Retina (tissue), 1 donor: ENCODE measurements at places on chromosomes 3 and 15.

GRCh38 chr3:11271986-11272904 is at the start of gene ATG7:
TSS of gene ATG7 (plus strand) at chr3:11272397. CDS start at chr3:11298696, 26,299 bp downstream.
- DNase-seq: peak; percentile 98

DNA sequence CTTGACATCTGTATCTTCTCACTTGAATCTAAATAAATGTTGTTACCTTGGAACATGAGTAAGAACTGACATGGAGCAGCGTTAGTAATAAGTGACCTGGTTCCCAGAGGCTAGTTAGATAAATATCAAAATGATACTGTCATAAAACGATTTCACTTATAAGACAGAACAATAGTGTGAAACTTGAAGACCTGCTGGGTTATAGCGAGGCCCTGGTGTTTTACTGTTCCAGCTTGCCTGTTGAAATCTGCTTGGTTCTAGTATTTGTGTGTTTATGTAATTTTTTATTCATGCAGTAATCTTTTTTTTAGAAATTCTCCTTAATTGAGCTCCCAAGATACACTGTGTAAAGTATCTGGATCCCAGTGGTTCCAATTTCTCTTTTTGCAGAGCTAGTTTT is 129.4 kb downstream of the CACNA2D3 start:
- no peak for DNase-seq

DNA sequence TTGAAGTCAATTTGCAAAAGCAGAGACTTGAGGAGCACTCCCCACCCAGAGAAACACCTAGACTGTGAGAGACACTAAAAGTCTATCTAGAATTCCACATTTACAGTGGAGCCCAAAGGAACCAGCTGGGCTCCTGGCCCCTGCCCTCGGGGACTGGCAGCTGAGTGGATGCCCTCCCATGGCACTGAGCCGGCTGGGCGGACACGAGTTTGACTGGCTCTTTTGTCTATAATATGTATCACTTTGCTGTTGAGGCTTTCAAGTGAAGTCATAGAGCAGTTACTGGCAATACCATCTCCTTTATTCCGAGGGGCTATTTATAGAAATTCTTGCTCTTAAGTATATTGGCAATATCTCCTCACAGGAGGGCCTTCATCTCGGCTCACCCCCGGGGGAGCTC is 65.8 kb upstream of the TNFAIP8L3 start:
- no peak for DNase-seq

DNA sequence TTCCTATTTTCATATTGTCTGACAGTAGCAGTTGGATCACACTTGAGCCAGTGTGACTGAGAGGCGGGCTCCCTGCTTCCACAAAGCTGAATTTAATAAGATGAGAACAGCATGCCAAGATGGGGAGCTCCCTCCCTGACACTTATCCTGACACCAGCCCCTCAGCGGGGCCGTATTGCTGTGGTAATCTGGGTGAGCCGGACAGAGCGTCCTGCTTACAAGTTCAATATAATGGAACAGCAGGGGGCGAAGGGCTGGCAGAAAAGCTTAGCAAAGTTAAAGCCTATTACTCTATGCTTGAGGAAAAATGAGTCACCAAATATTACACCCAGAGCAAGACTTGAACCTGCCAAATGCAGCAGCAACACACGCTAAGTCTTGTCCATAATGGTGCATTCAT is 163.8 kb upstream of the CMC1 start:
- DNase-seq: peak; percentile 69

DNA sequence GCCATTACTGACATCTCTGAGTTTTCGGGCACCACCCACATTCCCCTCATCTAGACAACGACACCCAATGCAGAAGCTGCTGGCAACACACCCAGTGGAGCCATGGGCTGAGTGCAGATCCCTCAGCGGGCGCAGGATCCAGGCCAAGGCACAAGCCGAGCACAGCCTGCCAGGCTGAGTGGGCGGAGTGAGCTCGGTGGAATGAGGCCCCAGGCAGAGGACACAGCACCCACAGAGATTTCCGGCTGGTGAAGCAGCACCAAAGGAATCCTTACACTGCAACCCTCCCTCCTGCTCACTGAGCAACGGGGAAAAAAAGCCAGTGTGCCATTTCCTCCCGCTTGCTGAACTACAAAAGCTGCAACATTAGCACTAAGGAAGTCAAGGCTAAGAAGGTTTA is 34.3 kb downstream of the ZMAT3 start:
- no peak for DNase-seq

GRCh38 chr15:91849180-91849579 is 4.3 kb upstream of the SLCO3A1 start:
- DNase-seq: no peak

DNA sequence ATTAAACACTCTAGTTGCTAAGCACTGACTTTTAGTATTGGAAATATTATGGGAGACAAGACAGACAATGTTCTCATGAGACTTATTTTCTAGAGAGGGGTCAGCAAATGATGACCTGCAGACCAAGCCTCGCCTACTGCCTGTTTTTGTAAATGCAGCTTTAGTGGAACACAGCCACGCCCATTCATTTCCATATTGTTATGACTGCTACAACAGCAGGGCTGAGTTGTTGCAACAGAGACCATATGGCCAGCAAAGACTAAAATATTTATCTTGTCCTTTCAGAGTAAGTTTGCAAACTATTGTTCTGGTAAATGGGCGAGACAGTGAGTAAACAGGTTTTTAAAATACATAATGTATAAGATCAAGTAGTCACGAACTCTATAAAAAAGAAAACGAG is 570.2 kb downstream of the NTRK3 start:
- DNase-seq: no peak

GRCh38 chr15:32886459-32886858 is 168.7 kb downstream of the GREM1 start:
- DNase-seq: no peak

- DNase-seq: no peak
These were observed 50.7 kb downstream of the MAP6D1 start for GRCh38 chr3:183774631-183775030.

- peak; percentile 12 for DNase-seq
These were observed 193.0 kb upstream of the GOLIM4 start for GRCh38 chr3:168288511-168289401.

- no peak for DNase-seq
These were observed 9.0 kb upstream of the RPS17 start for GRCh38 chr15:82549199-82549665.

DNA sequence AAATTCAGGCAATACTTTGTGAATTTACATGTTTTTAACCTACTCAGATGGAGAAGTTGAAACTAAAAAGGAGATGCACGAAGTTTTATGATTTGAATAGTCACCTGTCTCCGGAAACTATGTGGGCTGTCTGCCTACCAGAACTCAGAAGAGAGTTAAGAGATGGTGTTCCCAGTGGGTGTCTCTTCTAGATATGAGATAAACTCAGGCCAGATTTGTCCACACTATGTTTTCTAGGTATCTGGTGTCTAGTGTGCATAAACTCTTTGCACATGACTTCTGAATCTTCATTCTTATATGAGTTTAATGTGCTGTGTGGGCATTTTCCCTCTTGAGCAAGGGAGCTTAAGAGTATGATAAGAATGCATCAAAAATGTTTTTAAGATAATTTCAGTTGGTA is 222.8 kb downstream of the FOXP1 start:
- no peak for DNase-seq

- no peak for DNase-seq
These were observed 25.8 kb downstream of the CRABP1 start for GRCh38 chr15:78365917-78366316.

DNA sequence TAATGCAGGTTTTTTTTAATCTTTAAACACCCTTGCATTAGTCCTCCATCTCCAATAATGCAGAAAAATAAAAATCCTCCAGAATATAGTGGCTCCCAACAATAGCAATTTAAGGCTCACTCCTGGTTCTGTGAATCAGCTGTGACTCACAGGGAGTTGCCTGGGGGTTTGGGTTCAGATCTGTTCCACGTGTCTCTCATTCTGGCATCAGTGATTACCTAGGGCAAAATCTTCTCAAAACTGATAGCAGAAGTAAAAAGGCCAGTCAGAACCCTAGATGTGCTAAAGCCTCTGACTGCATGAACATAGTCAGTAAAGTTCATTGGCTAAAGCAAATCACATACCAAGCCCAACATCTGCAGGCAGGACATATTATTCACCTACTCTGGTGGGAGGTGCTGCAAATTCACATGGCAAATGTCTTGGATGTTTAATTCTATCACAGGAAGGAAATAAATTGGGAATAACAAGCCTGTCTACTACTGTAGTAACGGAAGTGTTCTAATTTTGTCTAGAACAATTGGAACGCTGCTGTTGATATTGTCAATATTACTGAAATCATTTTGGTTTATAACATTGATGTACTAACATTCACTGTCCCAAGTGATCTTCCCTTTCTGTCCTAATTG is 364.1 kb upstream of the CNTN4 start:
- DNase-seq: no peak

DNA sequence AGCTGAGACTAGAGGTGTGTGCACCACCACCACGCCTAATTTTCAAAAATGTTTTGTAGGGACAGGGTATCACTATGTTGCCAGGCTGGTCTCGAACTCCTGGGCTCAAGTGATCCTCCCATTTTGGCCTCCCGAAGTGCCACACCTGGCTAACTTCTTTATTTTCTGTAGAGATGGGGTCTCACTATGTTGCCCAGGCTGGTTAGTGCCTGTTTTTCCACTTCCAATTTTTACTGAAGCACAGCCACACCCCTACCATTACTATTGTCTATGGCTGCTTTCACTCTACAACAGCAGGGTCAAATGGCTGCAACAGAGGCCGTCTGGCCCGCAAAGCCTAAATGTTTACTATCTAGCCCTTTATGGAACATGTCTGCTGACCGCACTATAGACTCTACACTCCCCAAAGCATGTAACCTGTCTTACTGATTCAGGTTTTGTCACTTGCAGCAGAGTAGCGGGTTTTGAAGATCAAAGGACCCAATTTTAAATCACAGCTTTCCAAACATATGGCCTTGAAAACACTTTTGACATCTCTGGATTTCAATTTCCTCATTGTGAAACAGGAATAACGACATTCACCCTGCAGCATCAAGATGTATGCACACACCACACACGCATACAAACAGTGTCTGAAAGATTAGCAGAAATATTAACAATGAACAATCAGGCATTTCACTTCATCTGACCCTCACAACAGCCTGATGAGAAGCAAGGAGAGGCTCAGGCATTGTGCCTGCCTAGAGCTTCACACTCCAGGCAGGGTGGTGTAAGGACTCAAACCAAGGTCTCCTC is 46.1 kb downstream of the SCAP start:
- no peak for DNase-seq

DNA sequence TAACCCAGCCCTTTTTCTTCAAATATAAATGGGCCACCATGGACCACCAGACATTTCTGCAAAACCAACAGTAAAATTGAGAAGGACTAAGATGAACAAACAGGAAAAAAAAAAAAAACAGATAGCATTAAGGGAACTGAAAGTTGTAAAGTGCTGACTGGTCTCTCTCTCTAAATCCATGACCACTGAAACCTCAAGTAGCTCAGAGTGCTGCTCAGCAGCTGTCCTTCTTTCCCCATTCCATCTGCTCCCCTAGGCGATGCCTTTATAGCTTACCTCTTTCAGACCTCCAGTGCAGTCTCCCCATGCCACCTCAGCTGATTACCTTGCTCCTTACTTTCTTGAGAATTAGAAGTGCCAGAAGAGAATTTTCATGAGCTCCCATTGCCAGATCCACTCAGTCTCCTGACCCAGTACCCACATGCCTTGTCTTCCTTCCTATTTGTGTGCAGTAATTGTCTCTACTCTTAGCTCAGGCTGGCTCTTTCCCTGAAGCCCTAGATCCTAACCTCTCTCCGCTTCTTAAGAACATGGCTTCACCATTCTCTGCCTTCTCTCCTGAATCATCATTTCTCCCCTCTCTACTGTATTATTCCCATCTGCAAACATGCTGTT is 23.9 kb upstream of the XIRP1 start:
- DNase-seq: no peak

- no peak for DNase-seq
These were observed 122.0 kb downstream of the WDR76 start for GRCh38 chr15:43948691-43949325.

DNA sequence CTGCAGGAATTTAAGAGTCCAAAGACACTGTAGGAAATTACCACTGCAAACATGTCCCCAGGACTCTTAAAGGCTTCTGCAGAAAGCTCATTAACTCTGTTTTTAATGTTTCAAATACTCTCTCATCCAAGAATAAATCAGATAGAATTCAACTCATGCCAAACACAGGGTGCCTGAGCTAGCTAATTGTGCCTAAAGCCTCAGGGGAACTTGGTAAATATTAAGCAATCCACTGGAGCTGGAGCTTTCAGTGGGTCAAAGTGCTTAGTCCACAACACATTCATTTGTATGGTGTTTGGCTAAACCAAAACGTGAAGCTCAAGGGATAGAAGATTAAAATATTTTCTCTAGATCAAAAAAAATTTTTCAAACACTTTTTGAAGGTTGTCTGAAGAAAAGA is 131.4 kb downstream of the THRB start:
- no peak for DNase-seq

- DNase-seq: no peak
These were observed 87.5 kb upstream of the MYO5C start for GRCh38 chr15:52383100-52383588.

- DNase-seq: no peak
These were observed 590.4 kb upstream of the DPPA4 start for GRCh38 chr3:109927726-109928125.

DNA sequence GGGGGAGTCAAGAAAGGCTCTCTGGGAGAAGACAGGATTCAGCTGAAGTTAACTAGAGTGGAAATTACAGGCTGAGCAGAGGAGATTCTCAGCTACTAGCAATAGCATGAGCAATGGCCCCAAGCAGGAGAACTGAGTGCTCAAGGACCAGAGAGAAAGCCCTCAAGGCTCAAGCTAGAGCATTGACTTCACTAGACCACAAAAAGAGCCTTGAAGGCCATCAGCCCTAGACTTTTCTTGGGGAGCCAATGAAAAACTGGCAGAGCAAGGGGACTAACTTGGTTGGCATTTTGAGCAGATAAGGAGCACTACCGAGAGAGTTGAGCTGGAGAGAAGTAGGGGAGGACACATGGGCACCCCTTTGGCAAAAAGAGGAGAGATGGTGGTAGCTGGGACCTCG is 277.6 kb downstream of the FEZF2 start:
- no peak for DNase-seq

GRCh38 chr3:55668359-55668758 is 181.3 kb upstream of the WNT5A start:
- no peak for DNase-seq

- no peak for DNase-seq
These were observed 23.9 kb downstream of the ATP1B3 start for GRCh38 chr3:141900343-141900742.

DNA sequence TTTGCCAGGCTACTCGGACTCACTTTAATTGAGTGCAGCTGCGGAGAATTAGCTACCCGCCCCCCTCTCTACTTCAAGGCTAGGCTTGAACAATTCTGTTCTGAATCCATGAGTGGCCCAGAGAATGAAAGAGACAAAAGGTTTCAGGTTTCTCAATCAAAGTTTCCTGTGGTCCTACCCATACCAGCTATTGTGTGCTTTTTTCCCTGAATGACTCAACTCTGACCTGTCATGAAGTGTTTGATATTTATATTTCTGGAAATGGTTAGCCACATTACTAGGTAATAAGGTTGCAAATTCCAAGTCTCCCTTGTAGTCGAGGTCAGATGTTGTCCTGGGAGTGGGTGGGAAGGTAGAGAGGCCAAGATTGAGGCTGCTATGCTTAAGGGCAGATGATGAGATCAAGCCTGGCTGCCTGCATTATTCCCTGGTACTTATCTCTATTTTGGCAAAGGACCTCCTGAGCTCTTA is 392.7 kb upstream of the TBL1XR1 start:
- DNase-seq: peak; percentile 36
